Immature natural killer cell (primary cell): ENCODE measurements at places on chromosomes 12 and 14. TPM values are rescaled to one million over a fixed set of nuclear protein-coding genes. Genes with fewer than 3 reads are reported as not detected.

DNA sequence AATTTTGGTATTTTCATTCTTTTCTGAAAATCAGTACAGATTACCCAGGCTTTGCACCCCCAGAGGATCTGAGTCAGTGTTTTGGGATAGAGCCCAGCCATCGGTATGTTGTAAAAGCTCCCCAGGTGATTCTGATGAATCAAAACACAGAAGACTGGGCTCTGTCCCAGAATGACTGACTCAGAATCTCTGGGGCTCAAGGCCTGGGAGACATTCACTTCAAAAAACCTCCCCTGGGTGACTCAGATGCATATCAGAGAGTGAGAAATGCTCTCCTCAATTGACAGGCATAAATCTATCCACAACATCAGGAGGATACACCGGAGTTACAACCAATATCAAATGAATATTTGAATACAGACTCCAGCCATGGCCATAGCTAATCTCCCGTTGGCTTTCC, 32.6 kb downstream of the SLC35F4 start:
- DNase-seq = no peak

- DNase-seq = no peak
These were observed 30.7 kb downstream of the PPP1R36 start for GRCh38 chr14:64580467-64580866.

DNA sequence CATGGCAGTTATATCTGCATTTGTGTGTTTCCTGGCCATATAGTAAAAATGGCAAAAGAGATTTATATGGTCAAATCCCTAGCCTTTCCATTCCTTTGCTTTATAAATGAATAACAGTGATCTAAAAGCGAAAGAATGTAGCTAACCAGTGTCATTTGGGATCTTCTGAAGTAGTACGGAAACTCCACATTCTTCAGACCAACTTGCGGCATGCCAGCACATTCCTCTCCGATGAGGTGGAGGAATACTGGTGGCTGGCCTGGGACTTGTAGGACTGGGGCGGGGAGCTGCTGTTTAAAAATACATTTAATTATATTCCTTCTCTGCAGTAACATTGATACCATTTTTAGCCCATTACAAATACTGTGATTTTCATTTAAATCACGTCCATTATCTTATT, 85.3 kb downstream of the SAMD4A start:
- no peak for DNase-seq

DNA sequence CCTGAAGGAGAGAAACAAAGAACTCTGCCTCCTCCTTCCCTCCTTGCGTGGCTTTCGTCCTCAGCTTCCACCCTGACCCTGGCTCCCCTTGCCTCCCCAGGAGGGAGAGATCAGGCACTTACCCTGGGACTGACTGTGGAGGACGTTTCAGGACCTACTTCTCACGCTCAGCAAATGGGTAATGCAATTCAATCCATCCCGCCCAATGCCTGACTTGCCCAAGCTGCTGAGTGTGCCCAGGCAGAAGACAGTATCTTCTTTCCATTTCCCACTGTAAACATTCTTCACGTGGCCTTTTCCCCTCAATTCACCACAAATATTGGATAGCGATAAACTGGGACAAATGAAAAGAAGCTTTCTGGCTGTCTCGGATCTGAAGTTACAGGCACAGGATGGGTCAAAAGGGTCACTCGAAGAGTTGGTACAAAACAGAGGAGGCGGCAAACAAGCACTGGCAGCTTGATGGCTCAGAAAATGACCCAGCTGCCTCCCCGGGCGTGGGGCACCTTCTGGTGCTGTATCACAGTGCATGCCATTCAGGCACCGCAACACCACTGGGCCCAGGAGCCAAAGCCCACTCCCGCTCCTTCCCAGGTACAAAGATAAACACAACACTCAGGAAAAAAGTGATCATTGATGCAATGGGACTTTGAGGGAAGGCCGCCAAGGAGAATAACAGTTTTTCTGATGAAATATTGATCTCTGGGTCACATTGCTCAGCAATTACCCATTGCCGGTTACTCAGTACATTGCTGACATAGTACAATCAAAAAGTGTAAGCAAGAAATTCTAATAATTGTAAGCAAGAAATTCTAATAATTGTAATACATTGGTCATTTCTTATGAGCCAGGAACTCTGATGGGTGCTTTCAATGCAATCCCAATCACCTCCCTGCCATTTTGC, 65.8 kb downstream of the TRIM9 start:
- DNase-seq = no peak

- DNase-seq = no peak
These were observed 113.9 kb downstream of the KIF21A start for GRCh38 chr12:39329018-39329417.

- DNase-seq = no peak
These were observed 606.9 kb downstream of the FSCB start for GRCh38 chr14:43900173-43900655.

DNA sequence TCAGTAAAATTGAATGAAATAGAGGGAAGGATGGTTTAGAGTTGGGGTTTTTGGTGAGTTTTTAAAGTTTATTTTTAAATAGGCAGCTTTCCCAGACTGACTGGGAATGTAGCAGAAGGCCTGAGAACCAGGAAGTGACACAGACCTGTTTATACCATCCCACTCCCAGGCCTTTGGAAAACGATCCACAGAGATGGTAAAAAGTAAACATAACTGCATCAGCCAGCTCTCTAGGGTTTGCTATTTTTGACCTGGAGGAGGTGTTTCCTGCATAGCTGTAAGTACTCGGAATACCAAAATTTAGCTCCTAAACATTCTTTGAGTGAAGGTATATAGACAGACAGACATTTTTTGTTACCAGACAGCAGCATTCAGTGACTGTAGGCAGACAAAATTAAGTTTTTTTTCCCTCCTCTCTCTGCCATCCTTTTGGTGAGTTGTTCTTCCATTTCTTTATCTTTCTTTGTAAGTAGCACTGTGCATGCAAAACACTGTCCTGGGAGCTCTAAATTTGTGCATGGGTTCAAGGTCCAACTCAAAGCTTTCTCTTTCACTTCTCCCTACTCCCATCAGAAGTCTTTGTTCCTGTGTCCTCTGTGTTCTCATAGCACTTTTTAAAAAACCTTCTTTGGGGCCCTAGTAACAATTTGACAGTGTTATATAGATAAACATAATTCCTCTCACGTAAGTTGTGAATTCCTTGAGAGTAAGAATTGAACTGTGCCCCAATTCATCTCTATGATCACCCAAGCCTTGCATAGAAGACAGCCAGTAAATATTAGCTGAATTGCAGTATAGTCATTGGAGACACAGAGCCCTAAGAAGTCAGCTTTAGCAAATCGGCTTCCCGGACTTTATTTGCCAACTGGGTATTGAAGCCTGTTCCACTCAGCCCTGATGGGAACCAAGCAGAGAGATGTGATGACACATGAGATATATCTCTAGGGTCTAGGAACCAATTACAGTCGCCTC, 37.4 kb downstream of the SUSD6 start:
- no peak for DNase-seq

- no peak for DNase-seq
These were observed 1.7 kb upstream of the PUS1 start for GRCh38 chr12:131927110-131928079.

DNA sequence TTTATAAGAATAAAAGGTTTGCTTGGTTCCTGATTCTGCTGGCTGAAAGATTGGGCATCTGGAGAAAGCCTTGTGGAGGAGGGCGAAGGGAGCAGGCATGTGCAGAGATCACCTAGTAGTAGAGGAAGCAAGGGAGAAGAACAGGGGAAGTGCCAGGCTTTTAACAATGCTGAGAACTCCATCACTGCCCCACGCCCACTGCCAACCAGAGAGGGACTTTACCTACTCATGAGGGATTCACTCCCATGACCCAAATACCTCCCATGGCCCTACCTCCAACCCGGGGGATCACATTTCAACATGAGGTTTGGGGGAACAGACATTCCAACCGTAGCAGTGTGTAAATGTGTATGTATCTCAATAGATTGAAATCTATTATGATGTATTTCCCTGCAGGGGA, 360.3 kb downstream of the GLT1D1 start:
- DNase-seq = no peak

GRCh38 chr12:119826661-119827445, 50.3 kb downstream of the CIT start:
- DNase-seq = no peak

DNA sequence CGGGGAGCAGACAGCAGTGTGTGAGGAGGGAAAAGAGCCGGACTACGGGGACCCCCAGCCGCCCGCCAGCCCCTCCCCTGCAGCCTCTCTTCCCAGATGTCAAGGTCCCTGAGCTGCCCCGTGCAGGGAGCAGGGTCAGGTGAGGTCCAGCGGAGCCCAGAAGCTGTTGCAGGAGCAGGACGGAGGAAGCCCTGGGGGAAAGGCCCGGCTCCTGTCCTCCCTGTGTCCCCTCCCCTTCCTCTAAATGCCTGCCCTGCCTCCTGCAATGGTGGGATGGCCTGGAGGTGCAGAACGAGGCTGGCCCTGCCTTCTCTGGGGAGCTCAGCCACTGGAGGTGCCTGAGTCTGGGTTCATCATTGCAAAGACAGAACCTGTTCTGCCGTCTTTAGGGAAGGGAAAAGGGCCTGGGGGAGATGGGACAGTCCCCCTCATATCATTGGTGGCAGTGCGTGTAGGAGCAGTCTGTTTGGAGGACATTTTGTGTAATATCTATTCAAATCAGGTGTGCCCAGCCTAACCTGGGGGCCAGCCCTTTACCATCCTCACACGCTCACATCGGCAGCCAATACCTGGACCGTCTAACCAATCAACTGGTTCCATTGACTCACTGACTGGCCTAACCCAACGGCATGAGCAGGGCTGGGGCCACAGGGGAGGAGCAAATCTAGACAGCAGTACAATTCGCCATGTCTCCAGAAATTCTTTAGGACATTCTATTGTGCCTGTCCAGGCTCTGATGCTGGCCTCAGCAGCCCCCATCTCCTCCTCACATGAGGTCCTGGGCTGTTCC, 364.1 kb upstream of the SFSWAP start:
- no peak for DNase-seq

DNA sequence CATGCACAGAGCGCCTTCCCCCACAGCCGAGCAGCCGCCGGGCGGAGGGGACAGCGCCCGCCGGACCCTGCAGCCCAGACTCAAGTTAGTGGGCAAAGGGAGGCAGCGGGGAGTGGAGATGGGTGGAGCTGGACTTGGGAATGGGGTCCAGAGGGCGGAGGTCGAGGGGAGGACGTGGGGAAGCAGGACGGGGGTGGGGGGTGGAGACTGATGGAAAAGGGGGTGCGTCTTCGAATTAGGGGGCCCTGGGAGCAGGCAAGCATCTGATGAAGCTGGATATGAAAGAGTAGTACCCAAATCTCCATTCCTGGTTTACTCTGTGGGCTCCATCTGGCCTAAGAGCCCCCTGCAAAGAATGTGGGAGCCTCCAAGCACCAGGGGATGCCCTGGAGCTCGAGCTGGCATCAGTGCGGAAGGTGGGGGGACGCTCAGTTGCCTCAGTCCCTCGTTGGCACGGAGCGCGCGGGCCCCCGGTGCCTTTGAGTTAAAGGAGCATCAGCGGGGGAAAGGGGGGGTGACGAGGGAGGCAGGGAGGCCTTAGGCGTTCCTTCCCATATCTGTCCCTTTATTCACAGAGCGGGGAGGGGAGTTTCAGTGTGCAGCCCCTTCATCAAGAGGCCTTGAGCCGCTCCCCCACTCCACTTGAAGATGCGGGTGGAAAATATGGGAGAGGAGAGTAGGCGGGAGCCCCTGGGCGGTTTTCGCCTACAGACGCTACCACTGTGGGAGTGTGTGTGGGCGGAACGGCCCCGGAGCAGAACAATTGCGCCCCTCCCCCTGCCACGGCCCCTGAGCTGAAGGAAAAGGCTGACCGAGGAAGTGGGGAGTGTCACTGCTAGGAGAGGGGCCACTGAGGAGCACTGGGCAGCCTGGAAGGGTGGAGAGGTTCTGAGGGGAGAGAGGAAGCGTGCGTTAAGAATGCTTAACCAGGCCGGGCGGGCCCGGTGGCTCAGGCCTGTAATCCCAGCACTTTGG, 644 bp downstream of the NAB2 start:
- DNase-seq = peak; percentile 18

GRCh38 chr12:22287776-22288621, 46.5 kb downstream of the ST8SIA1 start:
- no peak for DNase-seq

DNA sequence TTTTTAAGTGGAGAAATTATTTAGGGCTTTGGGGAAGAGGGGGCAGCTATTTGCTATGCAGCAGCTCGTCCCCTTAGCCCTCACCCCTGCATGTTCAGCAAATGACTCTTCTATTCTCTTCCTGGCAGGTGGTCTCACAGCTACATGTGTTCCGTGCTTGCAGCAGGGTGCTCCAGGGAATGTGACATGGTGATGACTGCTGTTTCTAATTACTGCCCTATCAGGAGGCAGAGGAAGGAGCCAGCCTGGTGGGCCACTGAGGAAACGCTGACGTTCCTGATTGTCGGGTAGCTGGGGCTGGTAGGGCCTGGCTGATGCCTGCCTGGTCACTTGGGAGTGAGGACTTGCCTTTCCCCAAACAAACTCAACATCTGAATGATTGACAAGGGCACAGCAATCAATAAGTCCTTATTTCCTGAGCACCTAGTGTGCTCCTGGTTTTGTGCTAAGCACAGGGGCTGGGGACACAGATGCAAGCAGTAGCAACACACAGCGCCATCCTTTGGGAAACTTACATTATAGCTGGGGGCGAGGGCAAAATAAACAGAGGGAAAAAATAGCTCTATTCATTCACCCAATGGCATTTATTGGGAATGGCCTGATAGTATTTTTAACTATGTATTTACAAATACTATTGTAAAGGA, 377.8 kb downstream of the FUT8 start:
- no peak for DNase-seq

- no peak for DNase-seq
These were observed 45.5 kb upstream of the PTPRR start for GRCh38 chr12:70966046-70966445.

DNA sequence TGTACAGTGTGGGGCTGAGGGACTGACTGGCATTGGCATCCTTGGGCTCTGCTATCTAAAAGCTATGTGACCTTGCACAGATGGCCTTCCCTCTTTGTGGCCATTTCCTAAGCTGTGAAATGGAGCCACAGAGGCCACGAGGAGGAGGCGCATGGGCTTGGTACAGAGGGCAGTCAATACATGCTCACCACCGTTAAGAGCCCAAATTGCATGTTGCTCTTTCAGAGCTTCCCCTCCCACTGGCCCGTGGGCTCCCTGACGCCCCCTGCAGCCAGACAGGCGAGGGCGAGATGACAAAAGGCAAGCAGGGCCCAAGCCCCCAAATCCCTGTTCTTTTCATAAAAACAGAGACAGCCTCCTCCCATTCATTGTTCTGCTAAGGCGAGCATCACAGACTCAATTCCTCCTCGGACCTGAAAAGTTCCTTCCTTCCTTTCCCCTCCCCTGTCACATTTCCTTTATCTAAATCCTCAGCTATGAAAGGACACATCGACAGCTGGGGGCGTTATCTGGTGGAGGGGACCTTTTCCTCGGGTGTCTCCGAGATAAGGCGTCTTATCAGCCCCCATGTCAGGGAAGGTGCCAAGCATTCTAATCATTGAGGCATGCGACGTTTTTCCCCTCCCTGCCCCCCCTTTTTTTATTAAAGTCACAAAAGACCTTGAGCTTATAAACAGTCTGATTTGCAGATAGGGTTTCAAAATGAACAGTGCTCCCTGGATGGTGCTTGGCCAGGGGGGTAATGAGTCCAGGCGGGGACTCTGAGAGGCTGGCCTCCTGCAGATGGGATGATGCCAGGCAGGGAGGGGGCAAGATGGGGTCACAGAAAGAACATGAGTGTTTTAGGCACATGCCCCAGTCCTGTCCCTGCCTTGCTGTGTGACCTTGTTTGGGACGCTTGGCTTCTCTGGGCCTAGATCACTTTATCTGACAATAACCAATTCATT, 26.4 kb downstream of the FAM222A start:
- DNase-seq = no peak

The B4GALNT1 gene
- polyA plus RNA-seq = not detected

The LMO3 gene
- polyA plus RNA-seq = not detected

The ZNF891 gene
- 0.37 TPM for polyA plus RNA-seq

The KRT77 gene
- polyA plus RNA-seq = not detected

The HOXC12 gene
- not detected for polyA plus RNA-seq
